ENCODE measurements at places on chromosomes 1 and 21.
A peak's percentile ranks its signal among the peaks of the same experiment; 100 is the strongest.

- no peak for DNase-seq
Observed at GRCh38 chr1:198197285-198197684, 40.5 kb downstream of the NEK7 start.

GRCh38 chr1:87880764-87881163, 552.1 kb downstream of the LMO4 start:
- no peak for DNase-seq

DNA sequence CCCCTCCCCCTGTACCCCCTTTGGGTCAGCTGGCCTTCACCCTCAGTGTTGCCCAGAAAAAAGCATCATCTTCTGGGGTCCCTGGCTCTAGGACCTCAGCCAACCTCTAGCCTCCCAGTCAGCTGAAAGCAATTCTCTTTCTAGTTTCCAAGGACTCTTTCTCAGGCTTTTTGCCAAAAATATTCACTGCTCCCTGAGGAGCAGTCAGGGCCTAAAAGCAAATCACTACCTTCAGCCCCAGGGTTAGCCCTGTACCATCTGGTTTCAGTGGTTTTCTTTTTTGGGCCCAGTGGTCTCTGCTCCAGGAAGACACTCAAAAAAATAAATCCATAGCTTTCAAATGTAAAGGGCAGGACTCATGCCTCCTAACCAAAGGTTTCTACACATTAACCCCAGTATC, 3.1 kb upstream of the LMOD1 start:
- no peak for DNase-seq

DNA sequence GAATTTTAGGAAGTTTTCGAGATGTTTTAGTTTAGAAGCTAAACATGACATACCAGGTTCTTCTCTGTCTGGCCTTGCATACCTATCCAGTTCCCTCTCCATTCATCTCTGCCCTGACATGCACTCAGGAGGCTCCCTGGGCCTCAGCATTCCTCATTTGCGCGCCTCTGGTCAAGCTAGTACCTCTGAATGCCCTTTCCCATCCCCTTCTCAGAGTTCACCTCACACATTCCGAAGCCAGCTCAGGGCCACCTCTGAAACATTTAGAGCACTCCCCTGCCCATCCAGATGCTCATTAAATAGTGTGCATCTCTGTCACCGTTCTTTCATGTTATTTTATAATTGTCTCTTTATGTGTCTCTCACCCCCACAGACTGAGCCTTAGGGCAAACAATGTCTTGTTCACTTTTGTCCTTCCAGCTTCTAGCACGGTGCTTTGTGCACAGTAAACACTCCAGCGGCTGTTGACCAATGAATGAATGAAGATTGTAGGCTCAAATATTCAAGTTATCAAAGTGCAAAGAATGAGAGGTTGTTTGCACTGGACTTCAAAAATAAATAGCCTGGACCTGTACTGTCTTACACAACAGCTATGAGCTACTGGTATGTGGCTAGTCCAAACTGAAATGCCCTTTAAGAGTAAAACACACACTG, 1.2 kb upstream of the DHCR24 start:
- no peak for DNase-seq

- DNase-seq, result peak; percentile 14
Observed at GRCh38 chr1:109399326-109399957, 1.7 kb upstream of the SORT1 start.

- no peak for DNase-seq
Observed at GRCh38 chr1:22711071-22711470, 432 bp downstream of the EPHB2 start.

GRCh38 chr1:77565321-77565720, 117.1 kb downstream of the ZZZ3 start:
- no peak for DNase-seq

GRCh38 chr1:36366091-36366661, 19.5 kb downstream of the STK40 start:
- DNase-seq, result no peak

DNA sequence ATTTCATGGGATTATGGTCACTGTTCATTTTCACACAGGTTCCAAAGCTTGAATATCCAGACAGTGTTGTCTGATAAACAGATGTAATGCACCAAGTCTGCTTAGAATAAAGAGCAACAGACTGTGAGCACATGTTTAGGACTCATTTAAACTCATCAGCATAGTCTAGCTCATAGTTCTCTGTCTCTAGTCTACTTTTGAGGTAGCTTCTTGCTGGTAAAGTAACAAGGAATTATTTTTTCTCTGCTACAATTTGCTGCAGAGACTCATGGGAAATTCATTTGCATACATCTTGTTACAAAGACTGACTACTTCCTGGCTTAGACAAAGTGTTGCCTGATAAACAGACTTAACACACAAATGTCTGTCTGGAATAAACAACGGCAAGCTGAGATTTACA, 187.2 kb downstream of the NFIA start:
- DNase-seq, result no peak

GRCh38 chr1:163069142-163069541, at the start of gene RGS4:
Gene RGS4, plus strand, starts transcription at chr1:163069361. Its CDS starts 124 bp downstream, at chr1:163069485.
- no peak for DNase-seq

GRCh38 chr1:32289256-32289655, 2.6 kb upstream of the HDAC1 start:
- DNase-seq, result no peak

GRCh38 chr1:12075195-12076114, 12.4 kb downstream of the TNFRSF8 start:
- DNase-seq, result no peak

- DNase-seq, result no peak
Observed at GRCh38 chr1:64508629-64509028, 38.7 kb downstream of the CACHD1 start.

- no peak for DNase-seq
Observed at GRCh38 chr1:229203030-229203751, 67.7 kb upstream of the RAB4A start.

GRCh38 chr1:7326366-7326765, 444.7 kb upstream of the VAMP3 start:
- DNase-seq, result no peak

GRCh38 chr1:25651824-25652741, 35.5 kb downstream of the MAN1C1 start:
- DNase-seq, result no peak

DNA sequence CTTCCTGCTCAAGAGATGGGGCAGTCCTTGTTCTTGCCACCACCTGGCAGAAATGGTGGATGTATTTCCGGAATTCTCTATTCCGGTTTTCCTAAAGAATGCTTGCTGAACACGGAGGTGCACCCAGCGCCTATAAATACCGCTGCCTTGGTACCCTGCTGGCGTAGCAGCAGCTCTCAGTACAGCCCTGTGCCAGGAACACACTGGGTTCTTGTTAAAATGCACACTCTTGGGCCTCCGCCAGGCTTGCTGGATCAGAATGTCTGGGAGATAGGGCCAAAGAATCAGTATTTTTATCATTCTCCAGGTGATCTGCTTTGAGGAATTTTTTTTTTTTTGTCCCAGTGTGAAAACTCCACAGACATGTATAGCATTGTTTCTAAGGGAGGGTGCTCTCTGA, 54.2 kb downstream of the IGSF5 start:
- DNase-seq, result no peak

GRCh38 chr1:231866392-231867331, 240.1 kb downstream of the DISC1 start:
- peak; percentile 17 for DNase-seq

DNA sequence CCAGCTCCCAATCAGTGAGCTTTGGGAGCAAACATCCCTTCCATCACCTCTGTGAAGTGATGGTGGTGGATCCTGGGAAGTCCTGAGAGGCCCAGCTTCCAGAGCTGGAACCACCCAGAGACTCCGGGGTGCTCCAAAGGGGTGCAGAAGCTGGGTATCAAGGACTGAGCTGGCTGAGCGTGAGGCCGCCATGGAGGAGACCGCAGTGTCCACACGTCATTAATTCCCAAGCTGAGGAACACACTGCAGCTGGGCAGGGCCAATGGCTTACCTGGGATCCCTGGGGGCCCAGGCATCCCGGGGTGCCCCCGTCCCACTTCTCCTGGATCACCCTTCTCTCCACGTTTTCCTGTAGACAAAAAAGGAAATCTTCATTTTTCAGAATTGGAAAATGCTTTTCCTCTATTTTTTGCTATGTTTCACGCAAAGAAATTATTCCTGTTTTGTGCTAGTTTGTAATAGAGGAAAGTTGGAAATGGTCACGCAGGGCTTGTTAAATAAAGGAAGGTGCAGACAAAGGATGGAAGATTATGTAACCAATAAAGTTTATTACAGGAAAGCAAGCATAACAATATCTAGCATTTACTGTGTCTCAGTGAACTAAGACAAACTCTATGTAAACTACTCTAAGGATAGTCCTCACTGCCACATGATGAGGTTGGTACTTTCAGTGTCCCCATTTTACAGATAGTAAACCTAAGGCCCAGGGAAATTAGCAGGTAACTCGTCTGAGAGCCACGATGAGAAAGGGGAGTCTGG, 15.4 kb downstream of the COL9A2 start:
- DNase-seq, result no peak

- DNase-seq, result no peak
Observed at GRCh38 chr1:86933562-86934377, 19.3 kb downstream of the HS2ST1 start.

DNA sequence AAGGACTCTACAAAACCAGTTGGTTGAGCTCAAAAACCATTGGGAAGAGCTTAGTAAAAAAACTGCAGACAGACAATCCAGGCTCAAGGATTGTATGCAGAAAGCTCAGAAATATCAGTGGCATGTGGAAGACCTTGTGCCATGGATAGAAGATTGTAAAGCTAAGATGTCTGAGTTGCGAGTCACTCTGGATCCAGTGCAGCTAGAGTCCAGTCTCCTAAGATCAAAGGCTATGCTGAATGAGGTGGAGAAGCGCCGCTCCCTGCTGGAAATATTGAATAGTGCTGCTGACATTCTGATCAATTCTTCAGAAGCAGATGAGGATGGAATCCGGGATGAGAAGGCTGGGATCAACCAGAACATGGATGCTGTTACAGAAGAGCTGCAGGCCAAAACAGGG, 104.0 kb upstream of the BMP8A start:
- no peak for DNase-seq

DNA sequence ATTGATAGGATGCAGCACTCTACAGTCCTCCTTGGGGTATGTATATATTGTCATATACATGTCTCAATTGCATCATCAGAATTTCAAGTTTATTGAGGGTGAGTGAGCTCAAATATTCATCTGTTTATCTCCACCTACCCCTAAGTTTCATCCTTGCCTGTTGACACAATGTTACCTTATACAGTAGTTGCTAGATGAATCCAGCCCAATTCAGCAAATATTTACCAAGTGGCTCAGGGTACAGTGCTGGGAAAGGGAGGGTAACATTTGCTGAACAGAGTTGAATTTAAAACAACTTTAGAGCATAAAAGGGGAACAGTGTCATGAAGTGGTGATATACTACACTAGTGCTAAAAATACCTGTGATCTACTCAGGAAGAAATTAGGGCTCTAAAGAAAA, 14.4 kb downstream of the ELAVL4 start:
- no peak for DNase-seq

DNA sequence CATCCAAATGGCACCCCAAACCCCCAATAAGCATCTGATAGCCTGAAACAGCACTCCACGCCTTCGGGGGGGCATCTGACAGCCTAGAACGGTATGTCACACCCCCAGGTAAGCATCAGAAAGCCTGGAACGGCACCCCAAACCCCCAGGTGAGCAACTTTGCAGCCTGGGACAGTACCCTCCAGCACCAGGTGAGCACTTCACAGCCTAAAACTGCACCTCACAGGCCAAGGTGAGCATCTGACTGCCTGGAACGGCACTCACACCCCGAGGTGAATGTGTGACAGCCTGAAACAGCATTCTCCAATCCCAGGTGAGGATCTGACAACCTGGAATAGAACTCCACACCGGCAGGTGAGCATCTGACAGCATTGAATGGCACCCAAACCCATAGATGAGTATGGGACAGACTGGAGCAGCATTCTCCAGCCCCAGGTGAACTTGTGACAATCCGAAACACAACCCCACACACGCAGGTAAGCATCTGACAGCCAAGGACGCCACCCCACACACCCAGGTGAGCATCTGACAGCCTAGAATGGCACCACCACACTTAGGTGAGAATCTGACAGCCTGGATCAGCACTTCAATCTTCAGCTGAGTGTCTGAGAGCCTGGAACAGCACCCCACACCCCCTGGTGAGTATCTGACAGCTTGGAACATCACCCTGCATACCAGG, 18.3 kb upstream of the MMEL1 start:
- no peak for DNase-seq

GRCh38 chr1:47208374-47208850, 18.6 kb upstream of the PDZK1IP1 start:
- DNase-seq, result no peak

- no peak for DNase-seq
Observed at GRCh38 chr21:31550070-31550469, 109.4 kb upstream of the SOD1 start.

DNA sequence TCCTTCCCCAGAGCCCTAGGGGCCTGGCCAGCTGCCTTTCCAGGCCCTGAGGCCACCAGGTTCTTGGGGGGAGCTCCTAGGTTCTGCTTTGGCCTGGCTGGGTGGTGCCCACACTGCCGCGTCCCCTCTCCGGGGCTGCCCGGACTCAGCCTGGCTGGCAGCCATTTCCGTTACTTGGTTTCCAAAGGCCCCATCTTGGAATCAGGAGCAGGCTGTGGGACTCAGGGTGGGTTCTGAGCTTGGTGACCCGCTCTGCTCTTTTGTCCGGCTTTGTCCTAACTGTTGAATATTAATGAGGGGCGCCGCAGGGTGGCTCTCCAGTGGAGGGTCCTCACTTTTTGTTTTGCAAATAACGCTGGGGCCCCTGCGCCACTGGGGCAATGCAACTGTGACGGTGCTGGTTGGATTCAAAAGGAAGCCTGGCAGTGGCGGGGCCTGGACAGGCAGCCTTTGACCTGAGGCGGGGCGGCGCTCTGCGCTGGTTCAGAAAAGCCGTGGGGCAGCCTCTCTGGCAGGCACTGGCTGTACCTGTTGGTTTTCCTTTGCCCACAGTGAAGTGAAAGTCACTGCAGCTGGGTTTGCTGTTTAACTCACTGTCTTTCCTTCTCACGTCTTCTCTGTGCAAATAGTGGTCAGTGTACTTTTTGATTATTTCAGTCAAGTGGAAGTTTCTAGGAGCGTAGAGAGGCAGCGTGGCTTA, 20.2 kb downstream of the SKI start:
- no peak for DNase-seq

DNA sequence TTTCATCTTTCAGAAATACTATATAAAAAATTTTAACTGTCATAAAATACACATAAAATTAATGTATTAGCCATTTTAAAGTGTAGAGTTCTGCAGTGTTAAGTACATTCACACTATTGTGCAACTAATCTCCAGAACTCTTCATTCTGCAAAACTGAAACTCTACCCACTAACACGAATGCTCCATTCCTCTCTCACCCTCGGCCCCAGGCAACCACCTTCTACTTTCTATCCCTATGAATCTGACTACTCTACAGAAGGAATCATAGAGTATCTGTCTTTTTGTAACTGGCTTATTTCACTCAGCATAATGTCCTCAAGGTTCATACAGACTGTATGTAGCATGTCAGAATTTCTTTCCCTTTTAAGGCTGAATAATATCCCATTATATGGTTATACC, 43.4 kb downstream of the LTN1 start:
- DNase-seq, result no peak

Data from GM18507 (cell line).